ENCODE measurements at places on chromosomes 1 and 21.

DNA sequence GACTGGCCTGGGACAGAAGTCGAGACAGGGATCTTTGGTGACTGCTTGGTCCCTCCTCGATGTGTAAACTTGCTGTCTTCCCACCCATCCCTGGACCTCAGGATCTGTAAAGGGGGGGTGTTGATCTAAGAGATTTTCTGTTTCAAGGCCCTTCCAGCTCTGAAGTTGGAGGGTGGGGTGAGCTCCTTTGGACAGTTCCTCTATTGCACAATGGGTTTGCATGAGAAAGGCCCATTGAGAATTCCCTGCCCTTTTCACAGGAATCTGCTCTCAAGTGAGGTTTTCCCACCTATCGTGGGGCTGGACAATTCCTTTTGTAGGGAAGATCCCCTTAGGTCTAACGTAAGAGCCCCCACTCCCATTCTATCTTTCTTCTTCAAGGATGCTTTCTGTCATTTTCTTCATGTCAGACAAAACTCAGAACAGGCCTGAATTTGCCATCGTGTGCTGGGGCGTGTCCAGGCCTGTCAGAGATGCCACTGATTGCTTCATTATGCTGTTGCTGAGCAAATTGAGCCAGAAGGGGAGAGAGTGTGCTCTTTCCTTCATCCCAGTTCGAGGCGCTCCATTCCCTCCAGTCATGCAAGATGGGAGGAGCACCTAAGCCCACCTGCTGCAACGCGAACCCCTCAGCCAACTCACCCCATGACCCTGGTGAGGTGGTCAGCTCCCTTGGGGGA lies 149.9 kb upstream of the IGSF21 start:
- no peak for DNase-seq

DNA sequence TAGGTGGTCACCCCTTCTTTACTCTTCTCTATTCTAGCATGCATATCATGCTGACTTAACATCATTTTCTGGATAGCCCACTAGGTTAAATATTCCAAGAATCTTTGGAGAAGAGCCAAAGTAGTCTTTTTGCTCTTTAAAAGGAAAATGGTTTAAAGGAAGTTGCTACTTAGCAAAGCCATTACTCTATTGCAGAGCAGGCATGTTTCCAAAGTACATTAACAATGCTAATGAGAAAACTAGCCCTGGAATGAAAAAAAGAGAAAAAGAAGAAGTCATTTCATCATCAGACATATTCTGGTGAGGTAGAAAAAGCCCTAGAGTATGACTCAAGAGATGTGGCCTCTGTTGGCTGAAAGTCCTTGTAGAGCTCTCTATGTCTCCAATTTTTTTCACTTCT lies 74.0 kb downstream of the NUF2 start:
- DNase-seq = no peak

DNA sequence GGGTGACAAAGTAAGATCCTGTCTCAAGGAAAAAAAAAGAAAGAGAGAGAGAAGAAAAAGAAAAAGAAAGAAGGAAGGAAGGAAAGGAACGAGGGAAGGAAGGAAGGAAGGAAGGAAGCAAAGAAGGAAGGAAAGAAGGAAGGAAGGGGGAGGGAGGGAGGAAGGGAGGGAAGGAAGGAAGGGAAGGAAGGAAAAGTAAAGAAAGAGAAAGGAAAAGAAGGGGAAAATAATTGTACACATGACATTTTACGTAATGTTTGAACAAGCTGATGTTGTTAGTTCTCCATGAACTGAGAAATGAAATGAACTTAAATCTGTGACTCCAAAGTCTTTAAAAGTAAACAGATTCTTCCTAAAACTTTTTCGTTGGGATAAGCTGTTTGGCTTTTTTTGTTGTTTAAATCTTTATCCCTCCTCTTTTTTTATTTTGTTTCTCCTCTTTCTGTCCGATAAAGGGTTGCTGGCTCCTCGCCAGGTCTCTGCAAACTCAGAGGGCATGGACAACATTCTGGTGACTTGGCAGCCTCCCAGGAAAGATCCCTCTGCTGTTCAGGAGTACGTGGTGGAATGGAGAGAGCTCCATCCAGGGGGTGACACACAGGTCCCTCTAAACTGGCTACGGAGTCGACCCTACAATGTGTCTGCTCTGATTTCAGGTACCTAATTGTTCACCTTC lies 59.8 kb downstream of the IL12RB2 start:
- DNase-seq = no peak

- DNase-seq = no peak
Observed at GRCh38 chr1:229278120-229278741, 7.3 kb downstream of the RAB4A start.

DNA sequence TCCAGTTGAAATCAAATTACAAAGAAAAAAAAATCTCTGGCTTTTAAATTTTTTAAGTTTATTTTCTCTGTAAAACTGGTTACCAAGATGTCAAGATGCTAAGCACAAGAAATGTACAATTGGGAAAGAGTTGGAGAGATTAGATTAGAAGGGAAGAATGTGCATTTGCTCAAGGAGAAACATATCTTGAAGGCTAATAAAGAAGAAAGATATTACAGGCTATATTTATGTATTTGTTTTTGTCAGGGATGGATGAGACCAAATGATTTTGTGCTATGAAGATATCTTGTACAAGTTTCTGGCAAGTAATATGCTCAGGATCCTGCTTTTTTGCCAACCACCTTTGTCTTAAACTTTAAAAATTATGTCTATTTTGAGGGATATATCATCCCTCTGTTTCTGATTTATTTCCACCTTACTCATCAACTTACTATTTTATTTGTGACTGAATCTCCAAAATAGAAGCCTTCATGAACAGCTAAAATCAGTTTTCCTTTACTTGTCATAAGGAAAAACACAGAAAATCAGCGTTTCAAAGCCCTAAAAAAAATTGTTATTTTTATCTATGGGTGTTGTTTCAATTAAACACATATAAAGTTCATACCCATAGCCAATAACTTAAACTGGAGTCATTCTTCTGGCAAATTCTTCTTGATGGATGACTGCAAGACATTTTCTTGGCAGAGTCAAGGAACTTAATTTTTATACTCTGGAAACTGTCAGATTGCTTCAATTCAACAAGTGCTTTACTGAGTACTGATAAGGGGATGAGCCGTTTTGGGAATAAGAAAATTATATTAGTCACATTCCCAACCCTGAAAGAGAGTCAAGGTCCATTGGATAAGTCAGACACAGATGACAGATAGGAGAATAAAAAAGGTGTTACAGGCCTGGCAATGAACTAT lies 141.8 kb downstream of the CTH start:
- no peak for DNase-seq

DNA sequence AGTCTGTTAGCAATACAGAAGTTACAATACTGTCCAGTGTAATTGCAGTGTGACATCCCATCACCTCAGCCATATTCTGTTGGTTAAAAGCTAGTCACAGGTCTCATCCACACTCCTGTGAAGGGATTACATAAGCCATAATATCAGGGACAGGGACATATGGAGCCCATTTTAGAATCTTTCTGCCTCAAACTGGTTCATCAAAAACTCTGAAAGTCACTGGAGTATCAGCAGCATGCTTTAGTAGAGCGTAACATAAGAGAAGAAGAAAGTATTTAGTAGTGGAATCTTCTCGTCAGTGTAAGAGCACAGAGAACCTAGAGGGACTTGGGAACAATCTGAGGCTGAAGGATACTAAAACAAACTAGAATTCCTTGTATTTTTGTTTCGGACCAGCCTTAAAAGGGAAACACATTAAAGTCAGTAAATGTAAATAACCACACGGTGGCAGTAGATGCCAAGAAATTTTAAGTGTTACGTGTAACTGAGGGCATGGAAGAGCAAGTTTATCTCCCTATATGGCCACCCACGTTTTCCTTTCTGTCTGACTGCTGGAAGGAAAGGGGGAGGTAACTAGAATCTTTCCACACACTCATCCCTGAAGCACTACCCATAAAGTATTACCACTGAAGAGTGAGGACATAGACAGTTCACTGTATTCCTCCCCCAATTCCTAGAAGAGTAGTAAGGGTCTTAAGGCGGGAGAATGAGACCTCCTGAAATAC lies 41.6 kb upstream of the AGL start:
- no peak for DNase-seq

DNA sequence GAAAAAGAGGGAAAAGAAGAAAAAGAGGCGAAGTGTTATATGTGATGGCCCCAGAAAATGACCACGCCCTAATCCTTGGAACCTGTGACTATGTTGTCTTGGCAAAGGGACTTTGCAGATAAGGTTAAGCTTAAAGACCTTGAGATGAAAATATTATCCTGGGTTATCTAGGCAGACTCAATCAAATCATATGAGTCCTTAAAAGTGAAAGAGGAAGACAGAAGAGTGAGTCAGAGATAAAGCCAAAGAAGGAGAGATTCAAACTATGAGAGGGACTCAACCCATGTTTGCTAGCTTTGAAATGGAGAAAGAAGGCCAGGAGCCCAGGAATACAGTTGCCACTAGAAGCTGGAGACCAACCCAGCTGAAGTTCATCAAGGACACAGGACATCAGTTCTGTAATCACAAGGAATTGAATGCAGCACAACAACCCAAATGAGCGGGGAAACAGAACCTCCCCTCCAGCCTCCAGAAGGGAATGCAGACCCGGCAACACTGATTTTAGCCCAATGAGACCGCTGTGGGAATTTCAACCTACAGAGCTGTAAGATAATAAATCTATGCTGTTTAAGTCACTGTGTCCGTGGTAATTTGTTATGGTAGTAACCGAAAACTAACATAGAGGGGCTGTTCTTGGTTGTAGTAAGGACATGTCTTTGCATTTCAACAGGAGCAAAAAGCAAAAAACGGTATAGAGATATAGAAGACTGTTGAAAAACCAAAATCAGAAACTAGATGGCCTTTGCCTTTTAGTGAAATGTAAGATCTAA lies 4.2 kb upstream of the RGS8 start:
- DNase-seq = no peak

GRCh38 chr1:42953182-42954180 lies 5.2 kb downstream of the SLC2A1 start:
- no peak for DNase-seq

- no peak for DNase-seq
Observed at GRCh38 chr1:76189310-76189709, 114.8 kb downstream of the ST6GALNAC3 start.

- DNase-seq = no peak
Observed at GRCh38 chr1:200869376-200869752, 3.4 kb upstream of the GPR25 start.

DNA sequence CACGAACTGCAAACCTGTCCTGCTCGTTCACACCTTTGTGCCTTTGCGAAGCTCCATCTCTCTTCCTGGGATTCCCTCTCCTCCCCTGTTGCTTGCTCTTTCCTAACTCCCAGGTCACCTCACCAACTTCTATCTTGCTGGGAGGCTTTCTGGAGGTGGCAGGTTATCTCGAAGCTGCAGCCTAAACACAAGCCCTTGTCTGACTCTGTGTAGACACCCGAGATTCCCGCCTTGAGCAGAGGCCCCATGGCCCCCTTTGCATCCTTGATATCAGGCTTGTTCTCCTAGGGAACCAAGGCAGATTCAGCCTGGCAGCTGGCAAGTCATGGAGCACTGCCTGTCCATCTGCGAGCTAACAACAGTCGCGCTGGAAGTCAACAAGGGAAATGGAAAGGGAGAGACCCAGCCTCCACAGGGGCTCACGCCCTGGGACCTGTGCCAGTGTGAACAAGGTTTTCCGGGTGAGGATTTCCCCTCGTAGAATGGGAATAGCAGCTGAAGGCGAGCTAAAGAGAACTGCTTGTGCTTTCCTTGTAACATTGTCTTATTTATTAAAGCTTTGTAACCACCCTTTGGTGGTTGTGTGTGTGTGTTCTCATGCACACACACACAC lies 109.5 kb upstream of the JUN start:
- DNase-seq = no peak

GRCh38 chr1:42431514-42431913 lies 24.3 kb downstream of the ZMYND12 start:
- DNase-seq = no peak

- DNase-seq = no peak
Observed at GRCh38 chr1:228463009-228463558, 24.1 kb upstream of the RNF187 start.

GRCh38 chr1:56189454-56189853 lies 389.9 kb downstream of the PLPP3 start:
- no peak for DNase-seq

GRCh38 chr1:50955116-50955515 lies 5.0 kb downstream of the FAF1 start:
- no peak for DNase-seq

GRCh38 chr1:20212685-20213331 lies 26.5 kb upstream of the PLA2G2C start:
- peak; percentile 4 for DNase-seq

- no peak for DNase-seq
Observed at GRCh38 chr1:15153842-15154479, 414 bp downstream of the TMEM51 start.

DNA sequence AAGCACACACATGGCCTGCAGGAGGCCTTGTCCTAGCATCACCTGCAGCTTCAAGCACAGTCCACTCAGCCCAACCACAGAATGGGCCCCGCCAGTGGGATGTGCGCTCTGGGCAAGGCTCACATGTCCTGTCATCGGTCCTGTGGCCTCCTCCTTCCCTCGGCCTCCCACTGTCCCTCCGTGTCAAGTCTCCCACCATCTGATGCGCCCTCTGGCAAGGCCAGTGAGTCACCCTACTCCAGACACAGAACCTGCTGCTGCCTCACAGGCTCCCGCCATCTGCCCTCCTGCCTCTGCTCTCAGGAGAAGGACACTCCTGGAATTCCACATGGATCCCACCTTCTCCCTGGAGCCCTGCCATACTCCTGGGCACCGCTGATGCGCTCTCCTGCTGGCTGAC lies 14.2 kb downstream of the KCNAB2 start:
- no peak for DNase-seq

GRCh38 chr1:63622849-63623566 lies 29.8 kb downstream of the PGM1 start:
- DNase-seq = no peak

DNA sequence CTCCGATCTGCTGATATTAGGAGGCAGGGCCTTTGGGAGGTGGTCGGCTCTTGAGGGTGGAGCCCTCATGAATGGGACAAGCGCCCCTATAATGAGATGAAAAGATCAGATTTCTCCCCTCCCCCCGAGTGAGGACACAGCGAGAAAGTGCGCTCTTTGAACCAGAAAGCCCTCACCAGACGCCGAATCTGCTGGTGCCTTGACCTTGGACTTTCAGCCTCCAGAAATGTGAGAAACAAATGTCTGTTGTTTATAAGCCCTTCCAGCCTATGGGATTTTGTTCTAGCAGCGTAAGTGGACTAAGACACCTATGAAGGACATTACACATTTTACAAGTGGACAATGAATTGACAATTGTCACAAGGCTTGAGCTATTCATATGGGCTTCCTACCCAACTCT lies 80.2 kb downstream of the RIPK4 start:
- no peak for DNase-seq
